ENCODE measurements at places on chromosomes 5 and 9. TPM values are rescaled to one million over a fixed set of nuclear protein-coding genes. Genes with fewer than 3 reads are reported as not detected.

- H3K4me3 ChIP-seq, result no peak overlapping the region
- H3K27me3 ChIP-seq, result no peaks in the 10 kb centered on the region
- peaks cover 3% of the 10 kb centered on the region for H3K36me3 ChIP-seq
Measured at GRCh38 chr9:129102791-129103594, 7.6 kb downstream of the CRAT start.

DNA sequence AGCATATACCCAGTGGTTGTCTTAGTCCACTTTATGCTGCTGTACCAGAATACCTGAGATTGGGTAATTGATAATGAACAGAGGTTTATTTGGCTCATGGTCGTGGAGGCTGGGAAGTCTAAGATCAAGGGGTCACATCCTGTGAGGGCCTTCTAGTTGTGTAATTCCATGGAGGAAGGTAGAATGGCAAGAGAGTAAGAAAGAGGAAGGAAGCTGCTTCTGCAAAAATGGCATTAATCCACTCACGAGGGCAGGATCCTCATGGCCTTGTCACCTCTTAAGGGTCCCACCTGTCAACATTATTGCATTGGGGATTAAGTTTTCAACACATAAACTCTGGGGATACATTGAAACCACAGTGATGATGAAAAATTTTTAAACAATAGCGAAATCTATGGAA is 17.0 kb downstream of the BTNL8 start:
- no peak overlapping the region for H3K4me3 ChIP-seq
- H3K4me1 ChIP-seq, result no peaks in the 10 kb centered on the region
- H3K27ac ChIP-seq, result no peak overlapping the region
- H3K27me3 ChIP-seq, result no peaks in the 10 kb centered on the region

DNA sequence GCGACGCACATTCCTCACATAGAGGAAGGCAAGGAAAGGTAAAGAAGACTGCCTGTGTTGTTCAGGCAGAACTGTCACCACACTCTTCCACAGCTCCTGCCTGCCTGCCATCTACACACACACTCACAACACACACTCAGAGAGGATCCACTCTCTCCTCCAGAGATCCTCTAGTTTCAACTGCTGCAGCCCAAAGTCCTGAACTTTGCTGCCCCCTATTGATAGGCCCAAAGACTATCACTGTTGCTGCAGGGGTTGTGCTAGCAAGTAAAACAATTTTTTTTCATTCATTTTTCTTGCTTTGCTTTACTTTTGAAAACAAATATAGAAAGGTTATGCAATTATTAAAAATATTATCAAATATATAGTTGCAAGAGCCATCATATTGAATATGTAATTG is 5.9 kb upstream of the CFAP90 start:
- peaks cover 4% of the 10 kb centered on the region for H3K36me3 ChIP-seq
- no peak overlapping the region for H3K27ac ChIP-seq
- H3K4me3 ChIP-seq, result no peak overlapping the region

NOXA1 gene
- 0.91 TPM for total RNA-seq

CCDC180 gene
- total RNA-seq, result 4.5 TPM

ACTBL2 gene
- total RNA-seq, result not detected

DNA sequence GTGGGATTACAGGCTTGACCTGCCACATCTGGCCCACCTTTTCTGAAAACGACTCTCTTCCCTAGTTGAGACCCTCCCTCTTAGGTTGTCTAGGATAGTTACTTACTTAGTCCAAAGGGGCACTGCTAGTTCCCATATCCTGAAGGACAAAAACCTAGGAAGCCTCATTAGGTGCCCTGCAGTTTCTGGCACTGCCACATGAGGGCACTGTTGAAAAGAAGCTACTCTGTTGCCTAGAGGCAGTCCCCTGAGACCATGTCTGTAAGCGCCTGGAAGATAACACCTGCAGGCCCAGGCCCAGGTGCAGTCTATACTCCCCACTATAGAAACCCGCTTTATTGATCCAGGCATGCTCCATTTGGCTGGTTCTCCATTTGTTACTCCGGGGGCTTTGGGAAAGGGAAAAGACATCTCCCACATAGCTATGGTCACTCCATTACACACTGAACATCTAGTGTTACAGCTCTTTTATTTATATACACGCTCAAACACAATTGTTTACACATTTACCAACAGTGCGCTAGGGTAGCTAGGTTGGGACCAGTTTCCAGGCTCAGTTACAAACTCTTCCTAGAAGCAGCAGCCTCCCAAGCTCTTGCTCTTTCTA is 73.4 kb upstream of the PPARGC1B start:
- H3K27ac ChIP-seq, result no peak overlapping the region
- no peaks in the 10 kb centered on the region for H3K36me3 ChIP-seq
- peaks cover 10% of the 10 kb centered on the region for H3K27me3 ChIP-seq
- H3K4me3 ChIP-seq, result no peak overlapping the region
- DNase-seq, result no peak
- no peaks in the 10 kb centered on the region for H3K4me1 ChIP-seq

DNA sequence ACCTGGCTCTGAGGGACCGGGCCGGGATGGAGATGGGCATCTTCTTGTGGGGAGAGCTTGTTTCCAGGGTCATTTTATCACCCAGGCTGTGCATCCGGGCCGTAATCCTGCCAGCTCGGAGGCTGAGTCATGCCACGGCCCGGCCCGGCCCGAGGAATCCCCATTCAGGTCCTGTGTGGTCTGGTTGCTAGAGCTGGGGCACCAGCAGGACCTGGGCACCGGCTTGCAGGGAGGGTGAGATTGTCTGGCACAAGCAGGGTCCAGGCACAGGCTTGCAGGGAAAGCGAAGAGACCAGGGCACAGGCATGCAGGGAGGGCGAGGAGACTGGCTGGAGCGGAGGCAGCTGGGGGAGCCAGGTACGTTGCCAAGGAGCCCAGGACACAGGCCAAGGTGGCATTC is 106.8 kb downstream of the RXRA start:
- peaks cover 4% of the 10 kb centered on the region for H3K36me3 ChIP-seq
- H3K4me1 ChIP-seq, result peaks cover 7% of the 10 kb centered on the region
- H3K27ac ChIP-seq, result no peak overlapping the region
